ENCODE measurements at places on chromosomes 3 and 15. TPM values are rescaled to one million over a fixed set of nuclear protein-coding genes. Genes with fewer than 3 reads are reported as not detected.

GRCh38 chr3:19392150-19392549 is 243.8 kb downstream of the KCNH8 start:
- DNase-seq: no peak

DNA sequence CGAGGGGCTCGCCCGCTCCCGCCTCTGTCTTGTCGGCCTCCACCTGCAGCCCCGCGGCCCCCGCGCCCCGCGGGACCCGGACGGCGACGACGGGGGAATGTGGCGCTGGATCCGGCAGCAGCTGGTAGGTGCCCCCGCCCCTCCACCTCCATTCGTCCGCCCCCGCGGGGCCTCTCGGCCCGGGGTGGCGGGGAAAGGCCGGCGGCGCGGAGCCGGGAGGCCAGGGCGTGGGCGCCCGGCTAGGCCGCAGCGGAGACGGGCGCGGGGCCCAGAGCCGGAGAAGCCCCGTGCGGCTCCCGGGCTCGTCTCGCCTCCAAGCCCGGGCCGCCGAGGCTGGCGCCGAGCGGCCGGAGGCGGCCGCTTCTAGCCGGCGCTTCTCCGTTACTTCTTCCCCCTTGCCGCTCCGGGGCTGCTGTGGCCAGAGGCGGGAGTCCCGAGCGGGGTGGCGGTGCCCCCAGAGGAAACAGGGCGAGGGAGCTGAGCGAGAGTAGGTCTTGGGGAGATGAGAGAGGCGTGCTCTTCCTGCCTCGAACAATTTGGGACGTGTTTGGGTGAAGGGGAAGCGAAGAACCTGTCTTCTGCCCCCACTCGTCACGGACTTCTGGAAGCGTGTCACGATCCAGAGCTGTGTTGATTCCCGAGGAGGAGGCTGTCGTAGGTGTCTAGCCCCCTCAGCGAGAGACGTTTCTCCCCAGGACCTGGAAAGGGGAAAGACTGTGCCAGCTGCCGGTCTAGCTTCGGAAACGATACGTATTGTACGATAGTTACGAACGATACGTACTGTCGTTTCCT is 555 bp downstream of the ATP11B start:
- DNase-seq: no peak

GRCh38 chr3:158354713-158355112 is 216.3 kb upstream of the MLF1 start:
- no peak for DNase-seq

DNA sequence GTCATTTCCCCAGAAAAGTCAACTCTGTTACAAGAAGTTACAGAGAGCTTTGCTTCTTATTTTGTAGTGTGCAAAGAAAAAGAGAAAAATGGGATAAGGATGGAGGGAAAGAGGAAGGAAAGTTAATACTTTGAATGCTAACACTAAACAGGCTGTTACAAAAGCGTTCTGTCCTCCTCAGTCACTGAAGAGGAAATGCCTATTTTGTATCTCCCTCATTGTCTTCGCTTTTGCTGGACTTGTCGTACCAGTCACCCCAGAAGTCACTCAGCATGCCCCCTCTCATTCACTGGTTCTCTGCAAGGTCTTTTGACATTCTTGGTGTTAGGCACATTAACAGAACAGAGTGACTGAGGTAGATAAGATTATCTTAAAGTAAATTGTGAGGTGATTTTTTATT is 129.6 kb downstream of the ALCAM start:
- no peak for DNase-seq

- no peak for DNase-seq
Measured at GRCh38 chr3:78497021-78497420, 1270.8 kb downstream of the ROBO1 start.

DNA sequence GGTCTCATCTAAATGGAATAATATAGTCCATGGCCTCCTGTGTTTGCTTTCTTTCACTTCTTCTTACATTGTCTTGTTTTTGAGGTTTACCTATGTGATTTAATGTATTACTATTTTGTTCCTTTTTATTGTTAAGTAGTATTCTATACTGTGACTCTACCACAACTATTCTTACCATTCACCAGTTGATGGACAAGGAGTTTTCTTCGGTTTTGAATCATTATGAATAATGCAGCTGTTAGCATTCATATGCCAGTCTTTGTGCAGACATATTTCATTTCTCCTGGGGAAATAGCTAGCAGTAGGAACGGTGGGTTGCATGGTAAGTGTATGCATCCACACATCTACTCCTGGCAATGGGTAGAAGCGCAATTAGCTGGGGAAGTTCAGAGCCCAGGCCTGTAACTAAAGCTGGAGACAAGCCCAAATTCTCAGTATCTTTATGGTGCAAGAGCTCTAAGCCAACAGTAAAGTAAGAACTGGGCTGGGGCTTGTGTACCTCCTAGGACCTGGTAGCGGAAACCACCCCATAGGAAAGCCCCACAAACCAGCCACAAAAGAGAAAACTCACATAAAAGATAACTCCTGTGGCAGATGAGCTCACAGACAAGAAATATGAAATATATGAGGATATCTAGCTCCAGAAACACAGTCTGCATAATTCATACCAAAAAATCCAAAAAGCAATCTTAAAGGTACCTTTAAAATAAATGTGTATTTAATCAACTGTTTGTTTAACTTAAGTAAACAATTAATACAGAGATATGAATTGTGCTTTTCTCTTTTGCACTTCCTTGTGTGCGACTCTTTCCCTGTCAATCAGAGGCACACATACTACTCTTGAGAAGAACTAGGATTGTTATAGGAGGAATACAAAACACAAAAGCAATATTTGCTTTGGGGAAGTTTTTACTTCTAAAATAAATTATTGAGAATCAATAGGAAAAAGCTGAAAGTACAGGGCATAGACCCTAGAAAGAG is 2.7 kb upstream of the CSTA start:
- no peak for DNase-seq

DNA sequence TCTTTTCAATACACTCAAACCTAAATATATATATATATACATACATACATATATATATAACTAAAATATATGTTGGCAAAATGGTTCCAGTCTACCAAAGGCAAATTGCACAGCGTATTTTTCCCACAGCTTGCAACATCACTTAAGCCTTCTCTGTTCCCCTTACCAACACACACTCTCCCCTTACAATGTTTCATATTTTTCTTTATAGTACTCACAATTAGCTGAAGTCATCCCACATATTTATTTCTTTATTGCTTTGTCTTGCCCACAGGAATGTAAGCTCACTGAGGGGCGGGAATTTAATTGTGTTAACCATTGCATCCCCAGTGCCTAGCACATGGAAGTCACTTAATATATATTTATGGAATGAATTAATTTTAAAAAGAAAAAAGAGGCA is 288.3 kb downstream of the ULK4 start:
- DNase-seq: no peak

GRCh38 chr3:143471705-143472104 is 352.1 kb downstream of the CHST2 start:
- no peak for DNase-seq

- DNase-seq: peak; percentile 48
Measured at GRCh38 chr15:98311566-98312188, 336.7 kb upstream of the IGF1R start.

GRCh38 chr3:79047581-79047980 is 720.2 kb downstream of the ROBO1 start:
- DNase-seq: no peak

DNA sequence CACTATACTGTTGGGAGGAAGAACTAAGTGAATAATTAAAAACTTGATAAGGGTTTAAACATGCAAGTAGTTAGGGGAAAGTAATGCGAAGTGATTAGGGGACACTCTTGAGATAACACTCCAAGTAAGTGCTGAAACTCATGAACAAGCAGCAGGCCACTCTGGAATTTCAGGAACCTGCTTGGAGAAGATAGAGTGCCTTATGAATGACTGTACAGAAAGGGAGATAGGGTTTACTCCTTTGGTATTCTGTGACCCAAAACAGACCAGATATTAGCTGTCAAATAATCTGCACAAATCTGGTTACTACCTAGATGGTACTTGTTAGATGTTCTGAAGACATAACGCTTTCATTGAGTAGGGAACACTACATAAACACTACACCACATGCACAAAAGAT is 85.6 kb downstream of the FRMD4B start:
- DNase-seq: no peak

DNA sequence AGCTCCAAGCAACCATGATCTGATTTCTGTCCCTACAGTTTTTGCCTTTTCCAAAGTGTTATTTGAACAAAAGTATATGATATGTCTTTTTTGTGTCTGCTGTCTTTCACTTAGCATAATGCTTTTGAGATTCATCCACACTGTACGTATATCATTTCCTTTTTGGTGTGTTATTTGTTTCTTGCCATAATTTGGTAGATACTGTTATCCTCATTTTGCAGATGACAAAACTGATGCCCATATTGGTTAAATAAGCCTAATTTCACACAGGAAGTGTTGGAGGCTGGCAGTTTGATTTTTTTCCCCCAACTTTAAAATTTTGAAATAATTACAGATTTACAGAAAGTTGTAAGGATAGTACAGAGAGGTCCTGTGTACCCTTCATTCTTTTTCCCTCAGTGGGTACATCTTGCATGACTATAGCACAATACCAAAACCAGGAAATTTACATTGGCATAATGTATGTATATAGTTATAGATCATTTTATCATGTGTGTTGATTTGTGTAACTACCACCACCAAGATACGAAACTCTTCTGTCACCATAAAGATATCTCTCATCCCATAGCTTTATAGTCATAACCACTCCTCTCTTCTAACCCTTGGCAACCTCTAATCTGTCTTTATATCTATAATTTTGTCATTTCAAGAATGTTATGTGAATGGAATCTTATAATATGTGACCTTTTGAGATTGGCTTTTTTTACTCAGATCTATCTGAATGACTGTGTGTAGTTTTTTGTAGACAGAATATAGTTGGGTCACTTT is 55.6 kb downstream of the RASA2 start:
- DNase-seq: no peak

DNA sequence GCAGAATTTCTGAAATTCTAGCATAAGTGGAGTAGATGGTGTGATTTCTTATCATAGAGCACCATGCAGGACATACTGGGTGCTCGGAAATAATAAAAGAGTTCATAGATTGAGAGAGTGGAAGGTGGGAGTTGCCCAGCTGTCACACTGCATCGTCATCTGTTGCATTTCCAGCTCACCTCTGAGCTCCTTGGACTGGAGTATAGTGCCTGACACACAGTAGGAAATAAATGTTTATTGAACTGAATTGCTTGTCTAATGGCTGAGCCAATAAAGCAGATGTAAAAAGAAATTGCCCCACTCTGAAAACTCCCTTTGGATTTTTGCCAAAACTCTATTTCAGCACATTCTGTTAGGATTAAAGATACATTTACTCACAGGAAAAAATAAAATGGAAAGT is 108.9 kb upstream of the UBE2E1 start:
- DNase-seq: no peak

GRCh38 chr3:110456438-110457138 is 615.0 kb upstream of the NECTIN3 start:
- no peak for DNase-seq

DNA sequence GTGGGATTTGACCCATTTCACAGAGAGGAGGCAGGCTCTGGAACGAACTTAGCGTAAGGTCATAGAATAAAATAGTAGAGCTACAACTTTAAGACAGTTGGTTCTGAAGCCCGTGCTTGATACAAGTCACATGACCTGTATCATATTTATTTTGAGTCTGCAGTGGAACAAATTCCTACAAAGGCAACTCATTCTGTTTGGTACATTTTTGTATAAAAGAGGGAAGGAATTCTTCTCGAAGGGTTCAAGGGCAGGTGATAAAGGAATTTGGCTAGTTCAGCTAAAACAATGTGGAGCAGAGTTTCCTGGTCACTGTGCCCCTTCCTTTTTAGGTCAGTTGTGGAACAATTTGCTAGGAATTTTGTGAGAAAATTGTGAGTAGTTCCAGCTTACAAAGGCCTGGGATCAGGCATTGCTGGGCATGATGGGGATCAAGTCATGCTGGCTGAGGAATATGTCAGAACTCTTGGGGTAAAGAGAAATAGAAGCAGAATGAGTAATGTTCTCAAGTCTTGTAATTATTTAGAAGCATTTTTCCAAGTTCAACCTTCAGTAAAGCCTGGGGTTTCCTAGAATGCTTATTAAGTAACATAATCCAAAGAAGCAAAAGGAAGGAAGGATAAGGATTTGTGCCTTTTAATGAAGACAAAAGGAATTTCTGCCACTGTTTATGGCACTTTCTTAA is 19.1 kb downstream of the USP3 start:
- no peak for DNase-seq

DNA sequence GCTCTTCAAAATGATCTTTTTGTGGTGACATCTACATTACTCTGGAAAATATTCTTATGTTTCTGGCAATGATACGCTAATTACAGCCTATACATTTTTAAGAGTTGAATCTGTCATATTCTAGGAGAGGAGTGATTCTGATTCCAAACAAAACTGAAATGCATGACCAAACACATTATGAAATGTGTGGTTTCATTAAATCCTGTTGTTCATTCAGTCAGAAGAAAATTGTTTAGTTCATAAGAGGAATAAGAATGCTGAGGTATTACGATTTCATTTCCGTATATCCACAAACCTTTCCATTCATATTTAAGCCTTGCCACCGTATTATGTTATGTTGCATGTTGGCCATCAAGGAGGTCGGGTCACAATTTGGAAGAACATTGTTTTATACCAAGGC is 345.1 kb downstream of the FEZF2 start:
- DNase-seq: no peak

DNA sequence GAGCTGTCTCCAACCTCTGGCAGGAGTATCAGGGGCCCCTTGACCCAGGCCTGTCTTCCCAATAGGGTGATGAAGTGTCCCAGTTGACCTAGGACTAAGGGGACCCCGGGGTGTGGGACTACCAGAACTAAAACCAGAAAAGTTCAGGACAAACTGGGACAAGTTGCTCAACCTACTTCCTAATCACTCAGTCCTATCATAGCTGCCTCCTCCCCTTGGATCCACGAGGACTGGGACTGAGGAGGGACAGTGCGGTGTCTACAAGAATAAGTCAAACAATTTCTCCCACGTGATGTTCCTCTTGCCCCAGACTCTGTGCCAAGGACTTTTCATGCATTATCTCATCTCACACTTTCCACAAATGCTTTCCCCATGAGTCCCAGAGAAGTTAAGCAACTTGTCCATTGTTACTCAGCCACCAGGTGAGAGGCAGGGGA is 49.4 kb upstream of the SLCO2A1 start:
- DNase-seq: no peak

GRCh38 chr3:100106094-100106493 is 8.2 kb downstream of the FILIP1L start:
- DNase-seq: no peak

The ZNF501 gene
- 0.12 TPM for total RNA-seq

The DHFR2 gene
- 1.8 TPM for total RNA-seq

The TGM4 gene
- not detected for total RNA-seq

The KLHL40 gene
- total RNA-seq: not detected

The TTLL3 gene
- total RNA-seq: 40.3 TPM

The RTP1 gene
- not detected for total RNA-seq

The STRC gene
- 0.91 TPM for total RNA-seq

The GPR62 gene
- not detected for total RNA-seq

The CX3CR1 gene
- 0.10 TPM for total RNA-seq

The ZNF80 gene
- total RNA-seq: 0.12 TPM

The ITPR1 gene
- 9.2 TPM for total RNA-seq

The CACNA1D gene
- total RNA-seq: 1.1 TPM

The ATP10A gene
- 0.02 TPM for total RNA-seq
